ENCODE measurements at places on chromosomes 16 and 17. TPM values are rescaled to one million over a fixed set of nuclear protein-coding genes. Genes with fewer than 3 reads are reported as not detected.

GRCh38 chr17:60098578-60098977 is 19.9 kb upstream of the HEATR6 start:
- no peak for DNase-seq

DNA sequence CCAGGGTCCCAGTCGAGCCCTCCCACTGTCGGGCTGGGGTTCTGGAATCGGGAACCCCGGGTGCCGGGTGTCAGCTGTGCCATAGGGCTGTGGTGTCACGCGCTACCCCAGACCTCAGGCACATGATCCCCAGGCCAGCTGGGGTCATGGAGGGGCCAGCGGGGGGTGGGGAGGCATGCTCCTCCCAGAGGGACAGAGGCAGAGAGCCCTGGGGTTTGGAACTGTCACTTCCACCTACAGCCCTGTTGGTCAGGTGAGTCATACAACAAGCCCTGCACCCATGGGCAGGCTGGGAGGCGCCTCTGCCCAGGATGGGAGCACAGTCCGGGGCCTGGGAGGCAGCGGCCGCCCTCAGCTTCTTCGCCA is 63.0 kb downstream of the BAIAP2 start:
- DNase-seq, result no peak

DNA sequence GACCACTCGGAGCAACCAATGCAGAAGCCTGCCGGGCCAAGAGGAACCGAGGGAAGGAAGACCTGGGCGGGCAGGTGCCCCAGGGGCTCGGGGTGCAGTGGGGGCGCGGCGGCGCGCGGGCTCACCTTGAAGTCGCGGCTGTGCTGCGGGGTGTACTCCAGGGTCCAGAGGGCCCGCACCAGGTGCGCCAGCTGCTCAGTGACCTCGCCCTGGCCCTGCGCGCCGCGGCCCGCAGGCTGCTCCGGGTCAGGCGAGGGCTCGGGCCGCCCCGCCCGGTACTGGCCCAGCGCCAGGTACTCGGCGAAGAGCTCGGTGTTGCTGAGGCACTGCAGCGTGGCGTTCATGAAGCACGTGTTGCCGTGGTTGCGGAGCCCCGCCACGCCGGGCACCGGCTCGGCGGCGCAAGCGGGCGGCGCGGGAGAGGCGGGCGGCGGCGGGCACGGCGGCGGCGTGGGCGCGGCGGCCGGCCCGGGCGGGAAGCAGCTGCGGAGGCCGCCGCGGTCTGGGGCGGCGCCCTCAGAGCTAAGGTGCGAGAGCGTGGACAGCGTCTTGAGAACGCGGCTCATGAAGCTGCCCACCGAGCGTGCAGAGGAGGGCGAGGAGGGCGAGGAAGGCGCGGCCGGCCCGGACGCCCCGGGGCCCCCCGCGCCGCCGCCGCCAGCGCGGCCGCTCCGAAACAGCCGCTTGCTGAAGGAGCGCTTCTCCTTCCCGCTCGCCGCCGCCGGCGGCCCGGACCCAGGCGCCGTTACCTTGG is 562 bp downstream of the USP31 start:
- peak; percentile 76 for DNase-seq

- DNase-seq, result no peak
Observed at GRCh38 chr17:80650751-80651518, 106.3 kb downstream of the RPTOR start.

DNA sequence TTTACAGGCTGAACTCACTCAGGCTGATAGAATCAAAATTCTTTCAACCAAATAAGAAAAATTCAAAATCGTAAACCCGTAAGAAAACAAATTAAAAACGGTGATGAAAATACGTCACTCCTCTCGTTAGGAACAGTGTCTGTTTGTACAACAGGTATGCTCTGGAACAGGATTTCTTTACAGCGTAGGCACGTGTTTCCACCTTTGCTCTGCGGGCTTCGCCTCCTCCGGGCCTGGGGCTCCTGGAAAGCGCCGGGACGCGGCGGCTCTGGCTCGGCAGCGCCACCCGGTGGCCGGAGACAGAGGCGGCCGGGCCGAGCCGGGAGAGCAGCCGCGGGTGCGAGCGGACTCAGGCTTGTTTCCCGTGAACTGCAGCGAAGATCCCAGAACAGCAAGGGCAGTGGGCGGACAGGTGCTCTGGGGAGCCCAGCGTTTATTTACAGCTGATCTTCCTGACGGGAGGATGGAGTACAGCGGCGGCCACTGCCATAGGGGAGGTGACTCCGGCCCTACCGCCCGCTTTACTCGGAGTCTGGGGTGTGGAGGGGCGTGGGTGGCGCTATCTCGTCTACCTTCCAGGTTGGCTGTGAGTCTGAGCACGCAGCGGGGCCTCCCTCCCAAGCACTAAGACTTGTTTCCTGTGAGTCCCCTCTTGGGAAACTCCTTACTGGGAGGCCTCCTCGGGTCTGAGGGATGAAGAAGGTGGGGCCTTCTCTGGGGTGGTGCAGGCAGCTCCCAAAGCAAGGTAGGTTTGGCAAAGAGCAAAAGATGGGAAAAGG is 40.5 kb upstream of the ATP2A3 start:
- peak; percentile 78 for DNase-seq

Gene NEUROD2
- 0.03 TPM for polyA plus RNA-seq

- no peak for DNase-seq
Observed at GRCh38 chr17:35932586-35932985, 2.0 kb upstream of the RDM1 start.

DNA sequence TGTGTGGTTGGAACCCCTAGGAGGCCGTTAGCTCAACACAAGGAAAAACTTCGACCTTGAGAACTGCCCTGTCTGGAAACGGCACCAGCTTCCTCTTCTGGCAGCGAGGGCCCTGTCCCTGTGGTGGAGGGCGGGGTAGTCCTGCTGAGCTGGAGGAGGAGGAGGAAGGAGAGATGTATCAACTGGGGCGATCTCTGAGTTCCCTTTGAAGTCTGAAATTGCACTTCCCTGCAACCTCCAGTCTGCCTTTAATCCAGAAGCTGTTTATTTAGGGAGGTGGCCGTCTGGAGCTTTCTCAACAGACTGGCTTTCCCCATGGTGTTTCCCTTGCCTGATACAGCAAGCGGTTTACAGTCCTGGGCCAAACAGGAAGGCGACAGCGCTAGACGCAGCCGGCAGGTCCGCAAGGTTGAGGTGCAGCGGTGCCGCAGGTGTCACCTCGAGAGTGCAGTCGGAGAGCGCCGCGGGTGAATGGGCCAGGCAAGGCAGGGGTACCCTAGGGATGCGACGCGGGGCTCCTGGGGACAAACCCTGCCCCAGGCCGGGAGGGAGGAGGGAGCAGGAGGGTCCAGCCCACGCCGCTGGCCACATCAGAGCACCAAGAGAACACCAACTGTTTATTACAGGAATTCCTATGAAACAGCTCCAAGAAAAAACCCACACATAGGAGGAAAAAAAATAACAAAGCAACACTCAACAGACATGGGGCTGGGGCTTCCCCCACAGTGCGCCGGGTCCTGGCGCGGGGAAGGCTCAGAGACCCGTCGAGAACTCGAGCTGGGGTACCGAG is 11.4 kb upstream of the MRPS23 start:
- DNase-seq, result peak; percentile 84

All from stomach (tissue), 19 donors.